ENCODE measurements at places on chromosomes 7 and 10.

GRCh38 chr7:128874140-128875031 lies 11.7 kb downstream of the ATP6V1F start:
- DNase-seq = no peak

GRCh38 chr10:101838416-101838970 lies 5.1 kb downstream of the KCNIP2 start:
- no peak for DNase-seq

DNA sequence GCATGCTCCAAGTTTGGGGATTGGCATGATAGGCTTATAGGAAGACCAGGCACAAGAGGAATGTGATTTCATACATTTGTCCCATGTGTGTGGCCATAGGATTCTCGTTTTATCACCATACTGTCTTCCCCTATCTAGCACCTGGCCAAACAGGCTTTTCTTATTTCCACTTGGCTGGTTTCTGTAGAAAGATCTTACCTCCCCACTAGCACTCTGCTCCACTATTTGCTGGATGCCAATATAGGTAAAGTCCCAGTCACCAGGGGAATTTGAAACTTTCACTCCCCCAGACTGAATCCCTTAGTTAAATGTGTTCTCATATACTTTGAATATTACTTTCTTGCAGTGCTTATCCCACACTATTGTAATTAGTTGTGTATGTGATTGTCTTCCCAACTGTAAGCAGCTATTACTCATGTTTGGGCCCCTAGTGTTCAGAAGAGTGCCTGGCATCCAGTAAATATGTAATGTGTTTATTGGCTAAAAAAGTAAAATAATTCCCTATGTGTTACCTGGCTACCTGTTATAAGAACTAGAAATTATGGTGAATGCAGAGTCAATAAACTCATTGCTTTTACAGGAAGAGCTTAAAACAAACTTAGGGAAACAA lies 109.0 kb downstream of the LRMDA start:
- no peak for DNase-seq

GRCh38 chr10:106765241-106765754 lies 399.2 kb downstream of the SORCS1 start:
- no peak for DNase-seq

DNA sequence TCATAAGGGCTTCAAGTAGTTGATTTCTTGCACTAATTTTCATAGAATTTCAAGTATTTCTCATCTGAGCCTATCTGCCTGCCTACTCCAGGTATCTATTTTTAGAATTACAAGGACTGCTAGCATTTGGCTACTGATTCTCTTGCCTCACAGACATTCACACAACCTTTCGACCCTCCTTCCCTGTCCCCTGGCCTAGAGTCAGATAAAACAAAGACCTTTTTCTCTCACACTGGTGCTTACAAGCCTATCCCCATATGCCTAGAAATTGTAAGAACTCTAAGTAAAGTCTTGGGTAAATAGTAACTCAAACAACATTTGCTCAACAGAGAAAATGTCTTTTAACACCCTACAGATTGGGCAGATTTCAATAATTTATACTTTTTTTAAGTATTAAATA lies 6.3 kb downstream of the GPAM start:
- no peak for DNase-seq

DNA sequence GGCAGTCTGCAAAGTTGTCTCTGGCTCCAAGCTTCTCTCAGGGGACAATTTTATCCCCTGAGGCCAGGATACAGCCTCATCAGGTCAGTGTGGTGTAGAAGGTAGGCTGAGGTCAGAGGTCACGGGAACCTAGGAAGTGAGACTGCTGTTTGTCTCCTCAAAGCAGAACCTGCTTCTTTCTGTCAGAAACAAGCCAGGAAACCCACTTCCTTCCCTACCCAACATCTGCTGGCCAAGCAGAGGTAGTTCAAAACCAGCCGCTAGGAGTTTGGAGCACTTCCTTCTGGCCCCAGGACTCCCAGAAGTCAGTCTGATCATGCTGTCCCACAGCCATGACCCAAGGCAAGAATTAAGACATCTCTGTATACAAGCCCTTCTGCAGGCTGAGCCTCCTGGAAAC lies 12.2 kb downstream of the CLRN3 start:
- no peak for DNase-seq

- DNase-seq = no peak
Measured at GRCh38 chr7:20444030-20444800, 113.5 kb downstream of the ITGB8 start.

DNA sequence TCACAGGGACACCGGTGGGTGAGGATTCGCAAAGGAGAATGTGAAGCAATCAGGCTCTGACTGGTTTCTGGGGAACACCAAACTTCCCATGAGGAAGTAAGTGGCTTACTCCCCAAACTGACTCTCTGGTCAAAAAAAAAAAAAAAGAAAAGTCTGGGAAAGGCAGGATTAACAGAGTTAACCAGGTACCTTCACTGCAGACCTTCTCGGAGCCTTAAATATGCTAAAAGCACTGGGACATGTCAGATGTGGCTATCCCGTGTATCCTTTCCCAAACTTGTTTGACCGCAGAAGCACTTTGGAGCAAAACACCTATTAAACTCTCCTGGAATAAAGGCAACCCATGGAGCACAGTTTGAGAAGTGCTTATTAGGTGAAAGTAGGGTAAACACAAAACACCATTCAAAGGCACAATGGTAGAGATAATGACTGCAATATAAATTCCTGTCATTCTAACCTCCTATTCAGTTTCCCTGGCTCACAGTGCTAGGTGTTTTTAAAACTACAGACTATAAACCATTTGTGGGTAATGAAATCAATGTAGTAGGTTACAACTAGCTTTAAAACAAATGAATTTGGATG lies 44.1 kb upstream of the MXI1 start:
- DNase-seq = no peak

DNA sequence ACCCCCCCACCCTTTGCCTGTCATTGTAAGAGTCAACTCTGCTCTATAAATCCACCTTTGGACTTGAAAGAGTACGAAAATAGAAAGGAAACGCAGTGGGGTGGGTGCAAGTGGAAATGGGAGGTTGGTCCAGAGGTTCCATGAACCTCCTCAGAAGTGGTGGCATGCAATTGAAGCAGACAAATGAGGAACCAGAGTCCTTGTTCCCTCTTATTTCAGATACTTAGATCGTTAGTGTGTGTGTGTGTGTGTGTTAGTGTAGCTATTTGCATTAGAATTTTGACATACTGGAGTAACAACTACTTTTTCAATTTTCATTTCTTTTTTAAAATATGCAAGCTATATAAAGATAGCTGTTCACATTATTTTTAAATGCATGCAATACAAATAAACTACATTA lies 18.1 kb upstream of the TFAM start:
- no peak for DNase-seq

GRCh38 chr7:157158400-157158799 lies 19.7 kb downstream of the UBE3C start:
- no peak for DNase-seq

GRCh38 chr7:95367606-95368005 lies 28.6 kb downstream of the PON3 start:
- DNase-seq = no peak

- DNase-seq = no peak
Measured at GRCh38 chr10:5776136-5776880, 36.9 kb downstream of the GDI2 start.

- DNase-seq = no peak
Measured at GRCh38 chr10:28949005-28950004, 272.0 kb downstream of the BAMBI start.

DNA sequence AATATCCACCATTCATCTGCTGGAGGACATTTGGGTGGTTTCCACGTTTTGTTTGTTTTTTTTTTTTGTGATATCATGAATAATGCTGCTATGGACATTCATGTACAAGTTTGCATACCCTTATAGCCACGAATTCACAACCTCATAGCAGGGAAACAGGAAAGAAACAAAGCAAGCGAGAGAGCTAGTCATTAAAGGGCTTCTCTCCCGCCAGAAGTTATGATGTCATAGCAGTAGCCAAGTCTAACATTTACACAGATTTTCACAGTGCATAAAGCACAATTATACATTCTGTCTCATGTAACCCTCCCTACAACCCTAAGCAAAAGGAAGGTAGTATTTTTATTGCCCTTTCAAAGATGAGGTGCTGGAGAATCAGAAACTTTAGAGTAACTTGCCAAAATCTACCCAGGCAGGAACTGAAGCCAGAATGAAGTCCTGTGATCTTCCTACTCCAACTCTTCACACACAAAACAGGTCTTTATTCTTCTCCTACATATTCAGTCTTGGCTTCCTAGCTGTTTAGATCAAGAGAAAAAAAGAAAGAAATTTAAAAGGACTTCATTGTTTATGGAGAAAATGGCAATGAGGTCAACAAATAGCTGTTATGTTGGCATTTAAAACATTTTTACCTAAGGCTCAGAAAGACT lies 33.9 kb upstream of the GPAM start:
- no peak for DNase-seq

- no peak for DNase-seq
Measured at GRCh38 chr10:124575107-124576035, 113.7 kb downstream of the LHPP start.

DNA sequence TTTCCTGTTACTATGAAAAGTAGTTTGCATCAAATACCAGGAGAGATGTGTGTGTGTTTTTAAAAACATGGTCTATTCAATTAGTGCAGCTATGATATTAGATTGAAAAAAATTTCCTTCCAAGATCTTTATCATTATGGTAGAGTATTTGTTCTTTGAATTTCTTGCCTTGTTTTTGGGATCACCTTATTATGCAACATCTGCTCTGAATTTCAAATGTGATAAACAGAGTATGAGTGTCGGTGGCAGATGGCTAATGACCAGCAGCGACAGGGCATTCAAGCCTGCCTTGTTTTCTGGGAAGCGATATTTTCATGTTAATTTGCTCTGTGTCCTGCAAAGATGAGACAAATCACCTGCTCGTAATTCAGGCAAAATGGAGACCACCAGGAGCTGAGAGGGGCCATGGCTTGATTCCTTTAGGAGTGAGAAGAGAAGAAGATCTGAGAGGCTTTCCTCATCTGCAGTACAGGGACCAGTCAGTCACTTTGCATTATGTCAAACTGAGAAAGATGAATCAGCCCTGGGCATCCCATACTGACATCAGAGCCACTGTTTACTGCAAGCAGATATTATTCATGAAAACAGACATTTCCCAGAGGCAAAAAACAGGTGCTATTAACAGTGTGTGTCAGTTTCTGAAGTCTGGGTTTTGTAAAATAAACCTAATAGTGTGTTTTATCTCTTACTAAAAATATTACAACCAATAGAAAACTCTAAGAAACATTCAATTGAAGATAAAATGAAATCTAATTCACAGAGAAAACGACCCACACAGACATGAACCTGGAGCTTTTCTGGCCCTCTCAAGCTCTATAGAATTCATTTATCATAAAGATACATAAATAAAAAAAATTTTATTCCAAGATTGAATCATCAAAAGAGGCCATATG lies 67.6 kb downstream of the CDK6 start:
- DNase-seq = no peak

GRCh38 chr10:23391821-23392220 lies 47.1 kb upstream of the OTUD1 start:
- DNase-seq = no peak

- DNase-seq = no peak
Measured at GRCh38 chr10:42638821-42639270, 476 bp upstream of the ZNF33B start.

DNA sequence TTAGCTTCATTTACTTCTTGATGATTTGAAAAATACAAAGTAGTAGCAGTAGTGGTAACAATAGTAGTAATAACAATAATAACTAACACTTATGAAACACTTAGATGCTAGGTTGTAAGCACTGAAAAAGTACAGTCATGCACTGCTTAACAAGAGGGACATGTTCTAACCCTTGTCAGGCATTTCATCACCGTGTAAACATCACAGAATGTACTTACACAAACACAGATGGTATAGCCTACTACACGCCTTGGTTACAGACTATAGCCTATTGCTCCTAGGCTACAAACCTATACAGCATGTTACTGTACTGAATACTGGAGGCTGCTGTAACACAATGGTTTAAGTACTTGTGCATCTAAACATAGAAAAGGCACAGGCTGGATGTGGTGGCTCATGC lies 60.6 kb downstream of the PUS7 start:
- no peak for DNase-seq

All from effector memory CD8-positive, alpha-beta T cell (primary cell).